Spleen (tissue), 13 donors: ENCODE measurements at places on chromosomes 6 and 20. TPM values are rescaled to one million over a fixed set of nuclear protein-coding genes. Genes with fewer than 3 reads are reported as not detected.

GRCh38 chr20:20480689-20481088, 112.8 kb downstream of the INSM1 start:
- DNase-seq, result no peak

DNA sequence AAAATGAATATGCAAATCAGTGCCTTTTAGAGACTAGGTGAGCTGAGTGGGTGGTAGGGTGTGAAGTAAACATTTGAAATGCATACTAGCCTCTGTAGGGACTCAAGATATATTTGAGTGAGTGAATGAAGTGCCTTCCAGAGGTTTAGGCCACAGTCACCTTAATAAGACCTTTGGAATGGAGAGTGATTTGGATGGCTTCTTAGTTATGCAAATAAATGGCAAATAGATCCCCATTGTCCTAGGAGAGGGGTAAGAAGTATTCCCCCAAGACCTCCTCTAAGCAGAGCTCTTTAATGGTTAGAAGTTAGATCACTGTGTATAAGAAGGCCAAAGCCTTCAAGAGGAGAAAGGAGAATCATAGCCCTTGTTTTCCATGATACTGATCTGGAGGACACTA, 47.8 kb upstream of the IMPG1 start:
- DNase-seq, result no peak

Gene IBTK
- total RNA-seq, result 36.6 TPM

GRCh38 chr20:50575865-50576720, 65.9 kb downstream of the PTPN1 start:
- DNase-seq, result peak; percentile 88

GRCh38 chr6:123176706-123177105, 180.7 kb downstream of the CLVS2 start:
- no peak for DNase-seq

DNA sequence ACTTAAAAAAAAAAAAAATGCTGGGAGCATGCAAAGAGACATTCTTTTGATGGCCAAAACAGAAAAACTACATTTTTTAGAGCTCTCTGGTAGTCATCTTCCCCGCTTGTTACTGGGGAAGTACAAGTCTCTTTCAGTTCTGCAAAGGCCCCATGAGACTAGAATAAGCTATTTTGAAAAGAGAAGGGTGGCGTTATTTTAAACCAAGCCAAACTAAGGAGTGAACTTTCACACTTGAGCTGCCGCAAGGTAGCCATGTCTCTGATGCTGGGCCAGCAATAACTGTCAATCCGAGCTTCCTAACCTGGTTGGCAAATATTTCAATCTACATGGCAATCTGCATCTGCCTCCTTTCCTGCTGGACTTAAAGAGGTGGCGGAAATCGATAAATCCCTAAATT, 96.7 kb downstream of the L3MBTL3 start:
- no peak for DNase-seq

DNA sequence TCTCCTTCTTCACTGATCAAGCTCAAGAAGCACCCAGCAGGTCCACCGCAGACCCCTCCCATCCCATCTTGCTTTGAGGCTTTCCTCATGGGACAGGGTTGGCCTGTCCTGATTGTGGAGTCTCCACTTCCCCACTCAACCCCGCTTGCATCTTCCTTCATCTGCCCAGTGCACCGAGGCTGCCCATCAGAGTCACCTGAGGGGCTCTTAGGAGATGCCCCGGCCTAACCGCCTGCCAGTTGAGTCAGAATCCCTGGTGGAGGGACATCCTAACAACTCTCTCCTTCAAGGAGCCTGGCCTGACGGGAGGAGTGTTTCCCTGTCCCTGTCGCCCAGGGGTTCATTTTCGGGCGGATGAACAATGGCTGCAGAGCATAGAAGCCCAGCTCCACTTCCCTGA, 46.1 kb downstream of the RBM38 start:
- peak; percentile 67 for DNase-seq

Gene EPPIN
- not detected for total RNA-seq

DNA sequence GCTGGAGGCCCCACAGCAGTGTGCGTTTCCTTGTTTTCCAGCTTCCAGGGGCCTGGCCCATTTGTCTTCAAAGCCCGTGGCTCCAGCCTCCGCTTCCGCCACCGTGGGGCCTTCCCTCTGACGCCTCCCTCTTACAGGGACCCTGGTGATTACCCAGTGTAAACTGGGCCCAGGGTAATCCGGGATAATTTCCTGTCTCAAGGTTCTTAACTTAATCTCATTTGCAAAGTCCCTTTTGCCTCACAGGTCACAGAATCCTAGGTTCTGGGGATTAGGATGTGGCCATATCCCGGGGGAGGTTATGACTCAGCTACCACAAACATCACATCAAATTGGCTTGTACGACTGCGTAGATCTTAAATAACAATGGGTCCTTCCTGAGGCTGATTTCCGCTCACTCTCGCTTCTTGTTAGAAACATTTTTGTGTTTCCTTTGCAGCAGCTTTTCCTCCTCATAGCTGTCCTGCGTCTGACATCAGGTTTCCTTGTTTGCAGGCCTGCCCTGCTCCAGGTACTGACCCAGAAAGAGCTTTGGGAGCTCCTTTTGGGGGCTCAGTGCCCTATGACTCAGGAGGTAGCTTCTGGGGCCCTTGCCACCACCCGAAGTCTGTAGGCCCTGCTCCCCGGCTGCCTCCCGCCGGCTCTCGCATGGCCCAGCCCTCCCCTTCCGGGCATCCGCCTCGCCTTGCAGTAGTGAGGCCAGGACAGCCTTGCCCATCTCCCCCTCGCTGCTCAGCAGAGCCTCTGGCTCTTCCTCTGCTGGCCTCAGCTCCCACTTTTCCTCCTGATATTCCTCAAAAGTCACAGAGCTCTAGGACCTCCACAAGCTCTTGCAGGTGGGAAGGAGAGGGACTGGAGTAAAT, 100.5 kb downstream of the ERMARD start:
- DNase-seq, result peak; percentile 71

DNA sequence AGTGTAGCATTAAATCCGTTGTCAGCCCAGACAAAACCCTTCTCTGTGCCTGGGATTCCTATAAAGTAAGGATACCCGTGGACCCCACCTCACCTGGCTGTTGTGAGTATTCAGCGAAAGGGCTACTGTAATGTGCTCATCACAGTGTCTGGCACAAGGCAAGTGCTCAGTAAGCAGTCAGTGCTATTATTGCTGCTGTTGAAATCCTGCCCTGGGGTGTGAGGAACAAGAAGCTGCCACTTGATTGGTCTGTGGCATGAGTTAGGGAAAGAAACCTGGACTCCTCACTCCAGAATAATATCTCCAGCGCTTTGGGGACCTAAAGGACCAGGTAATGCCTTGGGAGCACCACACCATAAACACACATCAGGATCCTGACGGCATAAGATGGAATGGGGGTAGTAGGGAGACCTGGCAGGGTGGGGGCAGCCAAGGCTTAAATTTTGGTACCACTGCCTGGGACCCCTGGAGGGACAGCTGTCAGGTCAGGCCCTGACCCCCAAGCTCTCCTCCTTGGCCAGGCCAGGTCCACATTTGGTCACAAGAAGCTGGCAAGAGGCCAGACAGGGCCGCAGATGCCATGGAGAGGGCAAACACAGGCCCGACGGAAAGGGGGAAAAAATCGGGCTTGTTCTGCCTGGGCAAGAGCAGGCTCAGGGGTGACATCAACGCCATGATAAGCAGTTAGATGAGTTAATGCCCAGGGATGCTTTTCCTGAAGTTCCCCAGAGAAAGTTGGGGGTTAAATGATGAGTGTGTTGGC, 66.5 kb downstream of the MRPL14 start:
- DNase-seq, result no peak

DNA sequence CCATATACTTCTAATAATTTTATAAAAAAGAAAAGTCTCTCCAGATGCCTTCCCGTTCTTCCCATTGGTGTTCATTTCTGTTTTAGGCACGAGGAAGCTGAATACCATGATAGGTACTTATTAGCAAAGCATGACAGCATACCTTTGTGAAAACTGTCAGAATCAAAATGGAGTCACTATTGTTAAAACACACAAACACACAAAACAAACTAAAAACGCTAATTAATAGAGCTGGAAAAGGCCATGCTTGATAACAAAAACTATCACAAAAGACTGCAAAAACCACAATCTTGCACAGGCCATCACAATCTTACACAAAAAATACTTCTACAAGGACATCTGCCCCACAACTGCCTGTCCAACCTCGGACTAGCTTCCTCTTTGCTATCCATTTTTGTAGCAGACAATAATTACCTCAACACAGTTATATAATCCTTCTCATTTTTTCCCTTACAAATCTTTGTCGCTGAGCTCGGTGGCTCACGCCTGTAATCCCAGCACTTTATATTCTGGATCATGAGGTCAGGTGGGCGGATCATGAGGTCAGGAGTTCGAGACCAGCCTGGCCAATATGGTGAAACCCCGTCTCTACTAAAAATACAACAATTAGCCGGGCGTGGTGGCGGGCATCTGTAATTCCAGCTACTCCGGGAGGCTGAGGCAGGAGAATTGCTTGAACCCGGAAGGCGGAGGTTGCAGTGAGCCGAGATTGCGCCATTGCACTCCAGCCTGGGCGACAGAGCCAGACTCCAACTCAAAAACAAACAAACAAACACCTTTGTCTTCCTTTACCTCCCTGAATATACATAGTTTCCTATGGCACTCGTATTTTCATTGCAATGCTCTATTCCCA, 3.2 kb upstream of the ABT1 start:
- DNase-seq, result no peak

Gene IFNGR1
- total RNA-seq, result 146 TPM

Gene ZSCAN23
- 1.4 TPM for total RNA-seq

Gene CD40
- 70.3 TPM for total RNA-seq

Gene DNAH8
- total RNA-seq, result 4.8 TPM

GRCh38 chr20:64010711-64011237, 25.2 kb upstream of the C20orf204 start:
- no peak for DNase-seq

Gene ZC3H12D
- total RNA-seq, result 28.0 TPM

DNA sequence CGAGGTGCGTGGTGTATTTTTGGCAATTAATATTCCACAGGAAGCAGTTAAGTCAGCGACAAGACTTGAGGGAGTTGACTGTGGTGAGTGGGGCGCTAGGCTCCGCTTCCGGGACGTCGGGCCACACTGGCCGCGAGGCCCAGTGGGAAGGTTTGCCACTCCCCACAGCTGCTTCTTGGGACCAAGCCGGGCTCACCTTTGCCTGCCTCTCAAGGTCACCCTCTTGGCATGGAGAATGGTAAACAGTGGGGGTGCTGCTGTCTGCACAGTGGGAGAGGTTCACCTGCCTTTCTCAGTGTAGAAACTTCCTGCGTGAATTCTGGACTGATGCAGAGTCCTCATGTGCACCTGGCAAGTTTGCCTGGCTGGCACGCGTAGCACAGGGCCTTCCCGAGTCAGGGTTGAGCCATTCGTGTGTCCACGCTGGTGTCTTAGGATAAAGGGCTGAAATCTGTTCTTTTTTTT, 6.4 kb downstream of the OSBPL2 start:
- no peak for DNase-seq

DNA sequence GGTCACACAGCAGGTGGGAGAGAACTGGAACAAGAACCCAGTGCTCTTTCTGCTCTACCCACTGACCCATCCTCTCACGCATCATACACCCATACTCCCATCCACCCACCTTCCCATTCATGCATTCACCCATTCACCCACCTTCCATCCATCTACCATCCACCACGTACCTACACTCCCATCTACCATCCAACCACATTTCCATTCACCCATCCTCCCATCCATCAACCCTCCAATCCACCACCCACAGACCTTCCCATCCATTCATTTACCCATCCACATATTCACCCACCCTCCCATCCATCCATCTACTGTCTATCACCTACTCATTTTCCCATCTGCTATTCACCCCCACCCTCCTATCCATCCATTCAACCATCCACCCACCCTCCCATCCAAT, 17.2 kb upstream of the RSPO4 start:
- no peak for DNase-seq

Gene PPP1R11
- total RNA-seq, result 39.3 TPM

GRCh38 chr6:44096612-44097011, 30.6 kb downstream of the MRPL14 start:
- DNase-seq, result peak; percentile 91

GRCh38 chr6:41466437-41466990, 79.7 kb upstream of the FOXP4 start:
- DNase-seq, result no peak

DNA sequence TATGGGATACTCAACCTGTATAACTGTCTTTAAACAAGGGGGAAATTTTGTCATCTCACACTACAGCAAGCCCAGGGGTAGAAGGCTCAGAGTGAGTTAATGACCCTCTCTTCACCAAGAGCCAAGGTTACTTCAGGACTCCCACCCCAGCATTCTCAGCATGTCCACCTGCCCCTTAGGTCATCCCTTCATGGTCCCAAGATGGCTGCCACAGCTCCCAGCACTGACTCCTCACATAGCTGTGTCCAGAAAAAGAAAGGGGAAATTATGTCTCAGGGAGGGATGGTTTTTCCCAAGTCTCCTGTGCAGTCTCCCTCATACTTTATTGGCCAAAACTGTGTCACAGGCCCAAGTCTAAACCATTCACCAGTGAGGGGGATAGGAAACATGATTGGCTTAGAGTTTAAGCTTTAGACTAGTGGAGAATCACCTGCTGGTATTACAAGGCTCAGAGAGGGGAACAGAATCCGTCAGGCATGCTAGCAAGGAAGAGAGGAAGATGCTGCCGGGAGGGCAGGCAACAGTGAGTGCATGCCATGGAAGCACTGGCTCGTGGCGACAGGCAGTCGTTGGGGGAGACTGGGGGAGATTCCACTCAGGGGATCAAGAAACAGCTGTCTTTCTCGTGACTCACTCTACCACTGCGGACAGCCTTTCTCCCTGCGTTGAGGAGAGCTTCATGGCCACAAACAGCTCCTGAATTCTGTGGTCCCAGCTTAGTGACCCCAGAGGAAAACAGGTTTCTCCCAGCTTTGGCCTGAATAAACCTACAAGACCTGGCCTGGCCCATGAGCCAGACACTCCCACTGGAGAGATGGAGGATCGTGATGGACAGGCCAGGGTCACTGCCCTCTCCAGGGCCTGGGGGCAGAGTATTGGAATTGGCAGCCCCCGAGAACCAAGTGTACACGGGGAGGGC, 37.2 kb downstream of the HM13 start:
- DNase-seq, result no peak

Gene SAMD10
- total RNA-seq, result 8.7 TPM
